Osteocyte (in vitro differentiated cells): ENCODE measurements at places on chromosomes 1 and 21.
A peak's percentile ranks its signal among the peaks of the same experiment; 100 is the strongest.

GRCh38 chr21:32190493-32191144, 88.2 kb downstream of the MIS18A start:
- peak; percentile 53 for DNase-seq

- no peak for DNase-seq
Measured at GRCh38 chr1:187454010-187454409, 625.3 kb downstream of the PLA2G4A start.

- no peak for DNase-seq
Measured at GRCh38 chr1:116934586-116935207, 25.0 kb downstream of the PTGFRN start.

GRCh38 chr1:67573311-67573872, 111.6 kb upstream of the GADD45A start:
- no peak for DNase-seq

DNA sequence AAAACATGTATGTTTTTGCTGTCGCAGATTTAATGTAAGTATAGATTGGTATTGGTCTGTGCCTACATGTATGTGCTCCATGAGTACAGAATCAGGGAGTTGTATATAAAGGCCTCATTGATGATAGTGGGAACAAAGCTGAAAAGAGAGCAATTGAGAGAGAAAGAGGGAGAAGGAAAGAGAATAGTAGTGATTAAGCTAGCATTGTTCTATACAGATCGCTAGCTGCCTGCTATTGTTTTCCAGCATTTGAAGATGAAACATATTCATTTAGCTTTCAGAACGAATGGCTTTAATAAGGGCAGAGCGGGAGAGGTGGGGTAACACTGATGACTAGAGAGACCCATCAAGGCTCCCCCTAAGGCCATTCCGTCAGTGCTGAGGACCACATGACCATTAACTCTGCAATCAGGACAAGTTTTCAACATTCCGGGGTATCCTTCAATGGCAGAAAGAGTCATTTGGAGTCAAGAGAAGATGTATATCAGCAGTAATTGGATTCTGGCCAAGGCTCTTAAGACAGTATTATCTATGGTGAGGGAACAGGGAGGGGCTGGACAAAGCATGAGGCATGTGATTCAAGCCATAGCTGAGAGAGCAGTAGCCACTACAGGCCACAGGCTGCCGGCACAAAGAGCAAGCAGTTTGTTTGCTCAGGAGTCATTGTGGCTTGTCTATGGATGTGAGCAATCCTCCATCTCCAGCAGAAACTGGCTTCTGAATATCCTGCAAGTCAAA, 176.5 kb downstream of the PBX1 start:
- no peak for DNase-seq

DNA sequence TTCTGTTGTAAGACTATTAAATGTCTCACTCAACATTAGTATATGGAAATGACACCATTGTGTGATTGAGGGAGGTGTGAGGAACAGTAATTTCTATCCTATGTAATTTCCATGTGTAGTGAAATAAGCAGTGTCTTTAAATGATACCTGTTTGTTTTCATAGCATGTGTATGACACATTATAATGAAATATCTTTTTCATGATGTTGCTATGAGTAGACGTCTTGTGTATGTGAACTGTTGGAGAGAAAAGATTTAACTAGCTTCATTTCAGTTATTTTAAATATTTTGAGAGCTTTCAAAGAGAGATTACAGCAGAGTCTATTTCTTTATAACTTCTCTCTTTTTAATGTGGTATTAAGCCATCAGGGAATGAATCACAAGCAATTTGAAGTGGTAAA, 71.5 kb upstream of the QSOX1 start:
- no peak for DNase-seq

DNA sequence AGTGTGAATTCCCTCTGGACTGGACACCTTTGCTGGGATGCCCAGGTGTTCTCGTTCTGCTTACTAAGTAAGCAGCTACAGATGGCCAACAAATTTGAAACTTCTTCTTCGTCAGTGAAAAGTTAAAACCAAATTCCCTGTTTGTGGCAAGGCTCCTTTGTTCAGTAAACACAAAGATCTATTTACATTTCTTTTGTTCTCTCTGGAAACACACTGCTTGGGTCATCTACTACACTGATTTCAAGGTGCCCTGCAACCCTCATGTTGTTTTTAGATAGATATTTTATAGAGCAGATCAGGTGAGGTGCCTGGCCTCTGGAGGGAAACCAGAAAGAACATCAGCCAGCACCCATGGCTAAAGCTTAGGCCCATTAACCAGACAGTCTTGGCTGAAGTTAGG, 157.2 kb upstream of the UBE2U start:
- DNase-seq = no peak

DNA sequence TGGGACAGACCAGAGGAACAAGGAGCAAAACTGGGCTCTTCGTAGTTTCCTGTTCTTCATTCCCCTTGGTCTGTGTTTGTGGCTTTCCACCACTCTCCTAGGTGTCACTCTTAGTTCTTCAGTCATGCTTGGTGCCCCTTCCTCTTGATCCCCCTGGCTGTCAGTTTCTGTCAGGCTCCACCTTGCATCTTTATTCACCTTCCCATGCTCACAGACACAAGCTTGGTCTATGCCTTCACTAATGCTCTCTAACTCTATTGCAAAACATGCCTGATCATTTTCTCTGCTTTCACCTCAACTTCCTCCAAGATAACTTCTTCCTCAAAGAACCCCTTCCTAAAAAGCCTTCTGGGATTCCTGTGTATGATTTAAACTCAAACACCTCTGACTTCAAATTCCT, 122.9 kb downstream of the GLUL start:
- DNase-seq = peak; percentile 36

GRCh38 chr1:228352677-228353481, 53.8 kb downstream of the TRIM11 start:
- no peak for DNase-seq

DNA sequence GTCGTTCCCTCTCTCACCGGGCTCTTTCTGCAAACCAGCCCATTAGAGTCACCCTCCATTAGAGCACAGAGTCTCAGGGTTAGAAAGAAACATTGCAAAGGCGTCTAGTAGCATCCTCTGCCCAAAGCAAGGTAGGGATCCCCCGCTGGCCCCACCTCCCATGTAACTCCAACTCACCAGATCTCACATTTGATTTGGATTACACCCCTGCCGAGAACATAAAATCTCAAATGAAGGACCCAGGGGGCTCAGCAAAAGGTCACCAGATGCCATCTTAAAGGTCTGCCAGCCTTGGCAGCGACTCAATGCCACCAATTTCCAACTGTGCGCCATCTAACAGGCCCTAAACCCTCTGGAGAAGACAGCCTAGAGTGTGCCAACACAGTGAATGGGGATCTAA, 14.1 kb downstream of the C1orf87 start:
- DNase-seq = no peak

- peak; percentile 89 for DNase-seq
Measured at GRCh38 chr1:20486457-20487235, 636 bp upstream of the CAMK2N1 start.

GRCh38 chr21:27040738-27041469, 74.0 kb upstream of the ADAMTS5 start:
- DNase-seq = no peak

DNA sequence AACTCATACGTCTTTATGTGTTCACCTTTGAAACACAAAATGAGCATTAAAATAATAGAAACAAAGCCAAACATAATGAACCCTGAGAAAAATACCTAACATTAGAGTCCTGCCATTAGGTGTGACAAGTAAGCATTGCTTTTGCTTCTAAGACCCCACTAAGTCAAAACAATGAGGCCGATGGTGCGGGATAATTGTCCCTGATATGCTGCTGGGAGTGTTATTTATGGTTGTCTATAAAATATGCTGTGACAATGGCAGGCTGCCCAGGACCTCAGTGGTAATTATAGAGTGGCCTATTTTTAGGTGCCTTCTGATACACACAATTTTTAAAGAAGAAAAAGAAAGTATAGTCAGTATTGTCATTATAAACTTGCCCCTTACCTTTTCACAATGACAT, 1423.1 kb downstream of the AMY1C start:
- no peak for DNase-seq
